ENCODE measurements at places on chromosomes 3 and 15.

DNA sequence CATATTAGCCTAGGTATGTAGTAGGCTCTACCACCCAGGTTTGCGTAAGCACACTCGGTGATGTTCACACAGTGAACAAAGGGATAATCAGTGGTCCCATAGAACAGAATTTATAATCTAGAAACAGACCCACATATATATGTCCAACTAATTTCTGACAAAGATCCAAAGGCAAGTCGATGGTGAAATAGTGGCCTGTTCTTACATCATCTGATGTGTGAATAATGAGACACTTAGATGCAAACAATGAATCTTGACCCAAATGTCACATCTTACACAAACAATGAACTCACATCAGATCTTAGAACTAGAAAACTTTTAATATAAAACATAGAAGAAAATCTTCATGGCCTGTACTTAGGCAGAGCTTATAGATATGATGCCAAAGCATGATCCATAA lies 17.6 kb upstream of the TM2D3 start:
- no peak for DNase-seq

- DNase-seq = no peak
Observed at GRCh38 chr3:157125101-157125500, 34.8 kb downstream of the CCNL1 start.

DNA sequence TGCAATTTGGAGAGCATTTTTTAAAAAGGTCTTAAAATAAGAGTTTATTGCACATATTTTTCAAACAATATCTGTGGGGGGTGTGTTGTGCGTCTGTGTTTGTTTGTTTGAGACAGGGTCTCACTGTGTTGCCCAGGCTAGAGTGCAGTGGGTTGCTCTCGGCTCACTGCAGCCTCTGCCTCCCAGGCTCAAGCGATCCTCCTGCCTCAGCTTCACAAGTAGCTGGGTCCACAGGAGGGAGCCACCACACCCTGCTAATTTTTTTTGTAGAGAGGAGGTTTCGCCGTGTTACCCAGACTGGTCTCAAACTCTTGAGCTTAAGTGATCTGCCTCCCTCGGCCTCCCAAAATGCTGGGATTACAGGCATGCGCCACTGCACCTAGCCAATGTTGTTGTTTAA lies 2.7 kb downstream of the MLF1 start:
- DNase-seq = no peak

DNA sequence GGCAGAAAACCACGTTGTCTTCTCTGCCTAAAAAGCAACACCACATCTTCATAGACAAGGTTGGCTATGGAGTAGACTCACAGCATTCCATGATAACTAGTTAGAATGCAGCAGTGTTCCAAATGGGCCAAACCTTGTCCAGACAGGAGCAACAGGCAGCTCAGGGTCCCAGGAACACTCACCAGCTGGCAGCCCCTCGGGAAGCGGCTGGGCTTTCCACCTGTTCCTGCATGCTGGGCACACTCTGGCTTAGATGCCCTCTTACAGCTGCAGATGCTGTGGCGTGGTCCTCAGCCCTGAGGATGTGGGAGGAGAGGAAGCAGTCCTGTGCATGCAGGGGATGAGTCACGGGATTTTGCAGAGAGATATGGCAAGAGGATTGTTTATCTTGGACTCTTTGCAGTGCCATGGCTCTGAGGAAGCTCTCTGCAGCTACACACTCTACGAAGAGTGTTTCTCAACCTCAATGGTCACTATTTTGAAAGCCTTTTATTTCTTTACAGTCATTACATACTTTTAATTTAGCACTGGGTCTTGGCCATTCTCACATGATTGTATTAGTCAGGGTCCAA lies 11.3 kb downstream of the NRROS start:
- DNase-seq = no peak

DNA sequence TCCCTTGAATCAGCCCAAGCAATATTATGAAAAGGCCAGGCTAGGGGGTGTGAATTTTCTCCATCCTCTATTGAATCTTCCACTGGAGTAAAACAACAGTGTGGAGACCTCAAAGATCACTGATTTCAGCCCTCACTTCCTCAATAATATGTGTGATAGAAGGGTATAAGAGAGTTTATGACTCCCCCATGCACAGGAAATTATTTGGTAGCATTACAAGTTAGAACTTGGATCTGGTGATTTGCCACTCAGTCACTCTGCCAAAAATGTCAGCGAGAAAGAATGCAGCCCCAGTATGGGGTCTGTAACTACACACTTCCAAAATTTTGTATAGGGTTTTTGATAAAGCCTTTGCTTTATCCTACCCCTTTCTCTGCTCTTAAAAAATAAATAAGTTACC lies 81.0 kb upstream of the KCNMB2 start:
- DNase-seq = no peak

DNA sequence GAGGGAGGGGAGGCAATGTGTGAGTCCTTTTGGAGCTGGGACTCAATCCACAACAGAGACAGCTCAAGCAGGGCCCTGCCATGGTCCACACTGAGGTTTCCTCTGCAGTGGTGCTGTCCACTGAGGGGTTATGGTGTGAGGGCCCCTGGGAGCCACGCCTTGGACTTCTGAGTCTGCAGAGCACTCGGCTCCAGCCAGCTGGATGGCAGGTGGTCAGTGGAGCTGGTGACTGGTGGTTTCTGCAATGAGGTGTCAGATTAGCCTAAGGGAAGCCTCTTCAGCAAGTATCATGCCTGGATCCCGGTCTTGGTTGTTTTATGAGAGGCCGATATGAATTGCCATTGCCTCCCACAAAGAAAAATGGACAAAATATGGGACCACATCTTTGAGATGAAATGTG lies 21.7 kb downstream of the LSM3 start:
- DNase-seq = no peak

GRCh38 chr3:13344663-13345062 lies 75.5 kb downstream of the NUP210 start:
- DNase-seq = no peak

GRCh38 chr3:53577506-53577905 lies 83.1 kb downstream of the CACNA1D start:
- DNase-seq = no peak

DNA sequence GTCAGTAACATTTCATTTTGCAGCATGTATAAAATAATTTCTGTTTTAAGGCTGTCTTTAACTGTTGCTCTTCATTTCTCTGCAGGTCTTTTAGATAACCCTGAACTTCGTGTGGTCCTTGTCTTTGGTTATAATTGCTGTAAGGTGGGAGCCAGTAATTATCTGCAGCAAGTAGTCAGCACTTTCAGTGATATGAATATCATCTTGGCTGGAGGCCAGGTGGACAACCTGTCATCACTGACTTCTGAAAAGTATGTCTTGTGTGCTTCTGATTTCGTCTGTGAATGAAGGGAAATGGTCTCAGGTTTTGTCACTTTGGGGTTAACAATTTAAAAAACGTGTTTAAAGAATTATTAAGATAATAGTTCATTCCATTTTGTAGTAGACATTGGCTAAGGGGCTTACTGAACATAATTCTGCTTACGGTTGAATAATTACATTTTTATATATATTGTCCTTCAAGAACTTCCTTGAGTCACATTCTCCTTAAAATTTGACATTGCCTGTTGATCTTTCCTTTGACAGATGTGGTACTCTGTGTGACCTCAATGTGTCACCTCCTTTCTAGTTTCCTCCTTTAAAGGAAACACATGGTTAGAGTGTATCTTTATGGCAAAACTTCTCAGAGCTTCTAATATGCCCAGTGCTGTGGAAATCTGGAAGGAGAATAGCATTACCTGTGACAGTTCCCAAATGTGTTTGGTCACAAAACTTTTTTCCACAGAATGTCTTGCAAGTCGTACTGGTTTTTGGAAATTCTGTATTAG lies 26.3 kb downstream of the FBXO22 start:
- DNase-seq = no peak

GRCh38 chr15:71115567-71116351 lies 488 bp downstream of the THSD4 start:
- DNase-seq = no peak
